GM04504 (cell line): ENCODE measurements at places on chromosomes 2 and 18.

GRCh38 chr2:202327858-202328257 is 48.3 kb upstream of the BMPR2 start:
- no peak for DNase-seq

DNA sequence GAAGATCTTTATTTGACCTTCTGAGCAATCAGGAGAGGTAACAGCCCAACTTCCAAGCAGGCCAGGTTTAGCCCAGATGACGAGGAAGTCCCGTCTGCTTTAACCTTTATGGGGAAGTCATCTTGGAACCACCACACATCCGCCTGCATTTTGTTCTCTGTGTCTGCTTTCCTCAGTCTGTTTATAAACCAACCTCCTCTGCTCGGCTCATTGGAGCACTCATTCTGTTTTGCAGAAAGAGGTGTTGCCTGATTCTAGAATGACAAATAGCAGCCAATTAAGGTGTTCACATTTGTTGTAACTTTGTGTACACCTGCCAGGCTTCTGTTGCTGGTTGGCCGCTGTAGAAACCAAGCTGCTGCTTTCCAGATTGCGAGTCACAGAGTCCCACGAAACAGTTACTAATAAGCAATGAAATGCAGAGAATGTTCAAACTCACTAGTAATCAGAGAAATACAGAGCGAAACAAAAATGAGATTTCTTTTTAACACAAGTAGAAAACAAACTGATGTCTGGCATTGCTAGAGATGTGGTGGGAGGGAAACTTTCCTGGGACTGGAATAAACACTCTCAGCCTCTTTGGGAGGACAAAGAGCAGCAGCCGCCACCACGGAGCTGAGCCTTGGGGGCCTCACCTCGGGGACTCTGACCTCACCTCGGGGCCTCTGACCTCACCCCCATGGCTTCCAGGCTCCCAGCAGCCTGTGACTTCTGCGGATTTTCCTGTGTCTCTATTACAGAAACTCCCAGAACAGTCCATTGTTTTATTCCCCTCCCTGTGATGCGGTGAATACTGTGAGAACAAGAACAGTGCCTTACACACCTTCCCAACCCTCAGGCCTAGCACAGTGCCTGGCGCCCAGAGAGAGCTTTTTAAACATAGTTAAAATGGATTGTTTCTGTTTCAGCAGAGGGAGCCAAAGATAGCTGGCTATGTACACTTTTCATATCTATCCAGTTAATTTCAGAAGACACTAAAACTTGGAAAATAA is 64.0 kb downstream of the MBP start:
- DNase-seq: no peak

DNA sequence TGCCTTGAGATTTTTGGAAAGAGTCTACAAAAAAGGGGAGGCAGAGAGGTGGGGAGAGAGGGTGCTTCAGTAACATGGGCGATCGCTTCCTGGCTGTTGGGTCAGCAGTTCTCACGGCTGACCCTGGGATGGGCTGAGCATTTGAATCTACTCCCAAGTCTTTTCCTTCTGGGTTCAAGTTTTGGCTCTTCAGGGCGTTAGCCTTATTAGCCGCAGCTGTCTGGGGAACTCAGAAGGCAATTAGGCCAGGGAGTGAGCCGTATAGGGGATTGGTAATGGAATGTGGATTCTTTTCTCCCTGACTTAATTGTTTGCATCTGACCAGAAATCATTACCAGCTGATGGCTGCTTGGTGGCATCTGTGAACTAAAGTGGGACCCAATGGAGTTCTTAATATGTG is 250.5 kb upstream of the SKOR2 start:
- no peak for DNase-seq

- no peak for DNase-seq
Observed at GRCh38 chr2:37507703-37508102, 163.3 kb downstream of the QPCT start.

GRCh38 chr2:169363560-169364150 is 1.3 kb upstream of the LRP2 start:
- no peak for DNase-seq

- DNase-seq: peak; percentile 76
Observed at GRCh38 chr2:237441605-237442274, 27.8 kb upstream of the COL6A3 start.

DNA sequence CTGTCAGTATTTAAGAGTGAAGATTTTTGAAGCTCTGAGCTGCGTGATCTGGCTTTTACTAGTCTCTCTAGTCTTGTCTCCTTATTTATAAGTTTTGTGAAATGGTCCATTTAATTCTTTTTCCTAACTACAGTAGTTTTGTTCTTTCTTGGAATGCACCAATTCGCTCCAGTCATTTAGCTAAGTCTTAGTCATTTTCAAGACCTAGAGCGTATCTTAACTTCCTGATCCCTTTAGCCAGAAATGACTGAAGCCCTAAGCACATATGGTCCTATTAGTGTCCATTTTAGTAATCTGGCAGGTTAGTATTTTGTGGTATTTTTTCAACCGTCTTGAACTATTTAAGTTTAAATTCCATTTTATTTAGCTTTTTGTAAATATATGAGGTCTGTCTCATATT is 3.6 kb downstream of the BIRC6 start:
- DNase-seq: no peak

- no peak for DNase-seq
Observed at GRCh38 chr2:70330476-70330875, 28.6 kb upstream of the FAM136A start.

GRCh38 chr2:230412371-230412711 is 3.7 kb upstream of the SP100 start:
- DNase-seq: no peak

GRCh38 chr2:19228715-19229114 is 129.7 kb downstream of the OSR1 start:
- DNase-seq: no peak

GRCh38 chr2:45072064-45072861 is 63.0 kb upstream of the SIX2 start:
- no peak for DNase-seq

DNA sequence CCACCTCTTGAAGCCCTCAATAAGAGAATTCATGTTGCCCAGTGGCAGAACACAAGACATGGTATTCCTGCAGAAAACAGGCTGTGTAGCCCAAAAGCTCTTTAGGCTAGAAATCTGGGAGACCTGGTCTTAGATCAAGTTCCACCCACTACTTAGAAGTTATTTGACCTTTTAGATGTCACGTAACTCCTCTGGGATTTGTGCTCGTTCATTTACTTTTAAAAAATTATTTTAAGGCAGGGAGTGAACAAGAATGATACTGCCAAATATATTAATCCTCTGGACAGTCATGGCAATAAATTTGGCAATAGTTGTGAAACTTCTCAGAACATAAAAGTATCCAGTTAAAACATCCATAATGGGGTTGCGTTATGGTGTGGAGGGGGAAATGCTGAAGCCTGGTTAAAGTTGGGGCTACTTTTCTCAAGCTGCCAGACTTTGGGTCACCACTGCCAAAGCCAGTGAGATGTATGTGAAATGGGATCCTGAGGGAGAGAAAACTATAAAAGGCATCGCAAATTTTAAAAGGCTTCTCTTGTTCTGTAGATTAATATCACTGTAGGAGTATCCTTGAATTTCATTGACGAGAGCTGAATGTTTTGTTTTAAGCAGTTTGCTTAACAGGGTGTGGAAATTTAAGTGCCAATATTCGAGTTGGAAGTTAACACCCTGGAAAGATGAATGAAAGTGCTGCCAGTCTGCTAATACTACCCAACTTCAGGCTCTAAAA is 15.8 kb downstream of the DAPL1 start:
- DNase-seq: no peak

GRCh38 chr18:77141401-77142118 is 9.0 kb upstream of the MBP start:
- no peak for DNase-seq

DNA sequence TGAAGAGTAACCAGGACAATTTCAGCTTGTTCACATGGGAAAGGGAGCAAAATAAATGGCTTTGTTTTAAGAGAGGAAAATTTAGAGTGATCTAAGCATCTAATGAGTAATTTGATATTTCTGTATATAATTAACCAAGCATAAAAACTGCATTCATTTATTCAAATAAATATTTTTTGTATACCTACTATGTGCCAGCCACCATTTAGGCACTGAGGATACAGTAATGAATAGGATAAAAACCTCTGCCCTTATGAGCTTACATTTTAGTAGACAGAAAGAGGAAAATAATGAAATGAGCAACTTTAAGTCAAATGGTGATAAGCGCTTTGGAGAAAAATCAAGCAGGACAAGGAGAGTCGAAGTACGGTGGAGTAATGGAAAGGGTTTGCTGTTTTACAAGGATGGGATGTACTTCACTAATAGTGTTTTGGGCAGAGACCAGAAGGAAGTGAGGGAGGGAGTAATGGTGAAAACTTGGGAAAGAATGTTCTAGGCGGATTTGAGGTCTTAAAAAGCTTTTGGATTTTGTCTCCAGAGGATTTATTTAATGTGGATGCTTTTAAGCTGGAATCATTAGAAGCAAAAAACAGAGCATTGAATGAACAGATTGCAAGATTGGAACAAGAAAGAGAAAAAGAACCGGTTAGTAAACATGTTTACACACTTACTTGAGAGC is 17.4 kb downstream of the NDC80 start:
- no peak for DNase-seq

DNA sequence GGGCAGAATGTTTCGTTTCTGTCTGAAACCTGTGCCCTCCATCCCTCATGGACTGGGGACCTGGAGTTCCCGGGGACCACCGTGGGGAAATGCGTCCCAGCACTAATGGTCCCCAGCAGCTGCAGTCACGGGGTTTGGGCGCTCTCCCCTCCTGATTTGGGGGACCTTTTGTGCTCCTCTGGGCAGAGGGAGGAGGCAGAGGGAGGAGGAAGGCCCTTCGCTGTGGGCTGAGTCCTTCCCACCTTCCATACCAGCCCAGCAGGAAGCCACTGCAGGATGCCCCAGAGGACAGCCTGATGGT is 3.2 kb downstream of the GPR35 start:
- no peak for DNase-seq

- DNase-seq: no peak
Observed at GRCh38 chr18:68564351-68564750, 150.6 kb downstream of the TMX3 start.
